ENCODE measurements at places on chromosomes 6 and 20.

GRCh38 chr6:121770943-121771342 lies 335.5 kb downstream of the GJA1 start:
- no peak for DNase-seq

DNA sequence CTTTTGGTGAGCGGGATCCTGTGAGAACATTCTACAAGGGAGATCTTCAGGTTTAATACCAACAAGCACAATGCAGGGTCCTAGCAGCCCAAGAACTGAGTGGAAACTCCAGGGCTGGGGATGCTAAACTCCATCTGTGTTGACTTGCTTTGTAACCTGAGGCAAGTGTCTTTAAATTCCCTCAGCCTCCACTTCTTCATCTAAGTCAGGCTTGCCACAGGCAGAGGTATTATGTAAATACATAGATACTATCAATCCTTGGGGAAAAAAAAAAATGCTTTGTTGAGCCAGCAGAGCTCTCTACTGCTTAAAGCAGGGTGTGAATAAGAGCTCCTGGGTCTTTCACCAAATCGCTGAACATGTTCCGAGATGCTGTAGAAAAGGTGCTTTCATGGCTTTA lies 114.2 kb upstream of the PHACTR1 start:
- DNase-seq = no peak

GRCh38 chr6:77462359-77463307 lies 658 bp downstream of the HTR1B start:
- no peak for DNase-seq

- DNase-seq = no peak
These were observed 97.7 kb upstream of the PTPN1 start for GRCh38 chr20:50412499-50412898.

DNA sequence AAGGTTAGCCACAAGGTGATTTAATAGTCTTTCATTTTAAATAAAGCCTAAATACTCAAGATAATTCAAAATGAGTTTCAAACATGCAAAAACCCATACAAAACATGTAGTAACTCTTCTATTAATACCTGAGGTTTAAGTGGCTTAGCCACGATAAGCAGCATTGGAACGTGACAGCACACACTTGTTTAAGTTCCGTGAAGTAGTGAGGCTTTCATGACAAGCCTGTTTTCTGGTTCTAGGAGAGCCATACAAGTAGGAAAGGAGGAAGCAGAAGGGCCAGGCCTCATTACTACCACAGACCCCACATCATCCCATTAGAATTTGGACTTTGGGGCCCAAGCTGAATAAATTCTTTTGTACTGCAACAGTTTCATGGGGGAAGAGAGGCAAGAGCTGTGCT lies 54.3 kb upstream of the PRND start:
- DNase-seq = no peak

DNA sequence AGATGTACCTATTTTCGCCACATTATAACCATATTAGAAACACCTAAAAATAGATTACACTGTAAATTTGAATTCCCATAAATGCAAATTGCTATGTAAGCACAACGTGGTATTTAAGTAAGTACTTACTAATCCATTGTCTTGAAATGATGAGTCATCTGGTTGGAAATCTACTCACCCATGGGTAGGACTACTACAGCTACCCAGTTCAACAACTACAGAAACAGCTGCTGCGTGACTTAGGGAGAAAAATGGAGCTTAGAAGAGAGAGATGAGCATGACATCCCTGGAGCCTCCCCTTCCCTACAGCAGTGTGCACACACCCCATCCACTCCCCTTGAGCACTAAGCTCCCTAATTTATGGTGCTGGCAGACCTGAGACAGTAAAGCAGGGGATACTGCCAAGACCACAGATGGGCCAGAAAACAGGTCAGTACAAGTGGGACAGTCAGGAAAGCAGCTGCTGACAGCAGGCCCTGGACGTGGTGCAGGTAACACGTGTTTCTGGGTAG lies 26.9 kb downstream of the RRAGD start:
- no peak for DNase-seq

DNA sequence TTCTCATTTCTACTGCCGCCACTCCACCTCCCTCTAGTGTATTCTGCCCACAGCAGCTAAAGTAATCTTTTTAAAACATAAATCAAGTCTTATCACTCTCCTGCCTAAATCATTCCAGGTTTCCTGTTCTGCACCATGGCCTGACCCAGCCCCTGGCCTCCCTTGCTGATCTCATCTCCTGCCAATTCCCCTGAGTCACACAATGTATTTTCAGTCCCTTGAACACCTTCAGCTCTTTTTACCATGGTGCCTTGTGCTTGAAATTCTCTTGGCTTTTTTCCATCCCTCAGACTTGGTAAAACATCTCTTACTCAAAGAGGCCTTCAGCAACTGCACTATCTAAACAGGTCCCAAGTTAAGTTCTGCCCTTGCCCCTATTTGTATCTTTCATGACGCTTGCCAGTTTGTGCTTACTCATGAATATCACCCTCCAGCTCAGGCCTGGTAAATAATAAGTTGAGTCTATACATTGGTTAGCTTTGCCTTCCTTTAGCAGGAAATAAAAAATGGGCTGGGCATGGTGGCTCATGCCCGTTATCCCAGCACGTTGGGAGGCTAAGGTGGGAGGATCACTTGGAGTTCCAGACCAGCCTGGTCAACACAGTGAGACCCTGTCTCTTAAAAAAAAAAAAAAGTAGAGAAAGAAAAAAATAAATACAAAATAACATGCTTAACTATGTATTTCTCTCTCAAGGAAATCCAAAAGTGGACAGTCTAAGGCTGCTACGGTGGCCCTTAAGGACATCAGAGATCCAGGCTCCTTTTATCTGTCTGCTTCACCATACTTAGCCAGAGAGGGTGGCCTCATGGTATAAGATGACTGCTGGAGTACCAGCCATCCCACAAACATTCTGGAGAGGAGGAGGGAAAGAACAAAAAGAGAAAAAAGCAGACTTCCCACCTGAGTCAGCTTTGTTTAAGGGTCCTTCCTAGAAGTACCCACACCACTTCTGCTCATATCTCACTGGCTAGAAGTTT lies 62.2 kb downstream of the ARFGEF2 start:
- no peak for DNase-seq

DNA sequence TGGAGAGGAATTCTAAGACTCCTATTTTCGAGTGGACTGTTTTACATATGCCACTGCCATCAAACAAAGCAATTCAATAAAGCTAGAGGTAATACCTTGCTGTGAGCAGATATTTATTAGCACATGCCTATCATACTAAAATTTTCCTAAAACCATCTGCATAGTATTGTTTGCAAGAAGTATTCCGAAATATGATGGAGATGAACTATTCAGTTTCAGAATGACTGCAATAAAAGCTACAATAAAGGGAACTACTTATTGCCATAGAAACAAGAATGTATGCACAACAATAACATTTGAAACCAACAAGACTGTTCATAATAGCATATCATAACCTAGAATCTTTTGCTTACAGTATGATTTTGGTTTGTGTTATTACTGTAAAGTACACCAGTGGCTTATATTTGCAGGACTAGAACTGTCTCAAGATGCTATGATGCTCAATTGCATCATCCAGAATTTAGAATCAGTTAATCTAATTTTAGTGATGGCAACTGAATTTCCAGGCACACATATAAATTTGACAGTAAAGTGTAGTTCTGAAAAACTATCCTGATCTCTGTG lies 144.3 kb downstream of the GRIK2 start:
- no peak for DNase-seq

DNA sequence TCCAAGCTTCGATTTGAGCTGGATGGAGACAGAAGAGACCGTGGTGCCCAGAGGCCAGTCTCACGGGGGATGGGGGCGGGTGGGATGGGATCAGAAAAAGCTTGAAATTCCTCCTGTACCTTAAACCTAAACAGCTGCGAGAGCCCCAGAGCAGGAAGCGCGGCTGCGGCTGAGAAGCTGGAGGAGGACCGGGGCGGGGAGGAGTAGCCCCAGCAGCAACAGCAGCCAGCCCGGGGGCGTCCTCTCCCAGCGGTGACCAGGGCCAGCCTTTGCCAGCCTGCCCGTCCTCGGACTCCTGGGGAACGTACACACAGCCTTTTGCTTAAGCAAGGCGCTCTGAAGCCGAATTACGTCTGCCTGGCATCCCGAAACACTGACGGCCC lies 17.4 kb upstream of the PRDM13 start:
- DNase-seq = no peak

DNA sequence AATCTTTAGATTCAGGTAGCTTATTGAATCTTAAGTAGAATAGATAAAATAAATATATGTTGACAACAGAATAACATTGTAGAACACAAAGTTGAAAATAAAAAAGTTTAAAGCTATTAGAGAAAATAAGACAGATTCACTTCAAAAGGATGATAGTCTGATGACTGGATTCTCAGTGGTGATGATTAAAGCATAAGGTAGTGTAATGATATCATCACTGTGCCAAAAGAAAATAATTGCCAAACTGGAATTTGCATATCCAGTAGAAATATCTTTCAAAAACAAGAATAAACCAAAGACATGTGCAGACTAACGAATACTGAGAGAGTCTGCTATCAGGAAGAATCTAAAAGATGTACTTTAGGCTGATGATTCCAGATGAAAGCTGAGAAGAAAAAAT lies 30.2 kb downstream of the ENPP1 start:
- DNase-seq = no peak

DNA sequence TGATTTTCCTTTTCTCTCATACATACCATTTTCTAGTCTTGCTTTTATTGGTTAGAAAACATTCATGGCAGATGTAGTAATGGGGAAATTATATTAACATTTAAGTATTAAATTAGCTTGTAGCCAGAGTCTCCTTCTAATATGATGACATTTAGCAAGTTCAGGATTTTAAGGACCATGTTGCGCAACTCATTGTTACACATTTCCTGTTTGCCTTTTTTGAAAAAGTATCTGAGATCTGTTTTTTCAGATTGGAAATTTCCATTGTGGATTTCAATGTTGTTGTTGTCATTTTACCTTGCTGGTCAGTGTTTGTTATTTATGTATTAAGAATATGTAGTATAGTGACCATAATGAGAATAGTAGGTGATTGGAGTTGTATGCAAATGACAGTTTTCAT lies 38.7 kb downstream of the CDKAL1 start:
- no peak for DNase-seq

DNA sequence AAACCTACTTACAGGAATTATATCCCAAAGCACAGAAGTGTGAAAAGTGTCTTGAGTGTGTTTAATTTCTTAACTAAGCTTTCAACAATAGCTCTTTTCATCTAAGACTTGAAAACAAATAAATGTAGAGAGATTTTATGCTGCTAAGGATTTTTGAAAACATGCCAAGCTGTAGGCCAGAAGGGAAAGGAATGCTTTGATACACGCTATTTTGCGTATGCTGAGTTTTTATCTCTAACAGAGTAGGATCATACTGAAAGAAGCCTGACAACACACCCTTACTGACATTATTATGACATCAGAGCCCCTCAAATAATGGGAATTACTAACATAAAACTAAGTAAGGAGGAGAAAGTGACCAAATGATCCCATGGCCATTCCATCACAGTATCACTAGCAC lies 265.5 kb downstream of the KHDC1L start:
- no peak for DNase-seq

DNA sequence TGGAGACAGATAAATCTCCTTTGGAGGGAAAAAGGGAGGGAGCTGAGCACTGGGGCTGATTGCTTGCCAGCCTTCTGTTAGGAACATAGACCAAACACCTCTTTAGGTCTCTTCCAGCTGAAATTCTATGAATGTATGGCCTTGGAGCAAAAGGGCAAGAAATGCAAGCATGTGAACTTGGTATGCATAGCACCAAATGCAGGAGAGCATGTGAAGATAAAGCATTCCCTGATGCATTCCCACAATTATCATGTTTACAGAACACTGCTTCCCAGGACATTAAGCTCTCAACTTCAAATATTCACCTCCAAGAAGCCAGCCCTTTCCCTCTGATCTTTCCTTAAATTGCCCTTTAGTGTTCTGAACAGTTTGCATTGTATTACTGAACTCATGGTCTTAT lies 15.6 kb downstream of the RIPOR2 start:
- no peak for DNase-seq

Measured in iPS DF 19.7 (cell line).